ENCODE measurements at places on chromosomes 2 and 18.
A peak's percentile ranks its signal among the peaks of the same experiment; 100 is the strongest.

- no peak for DNase-seq
Measured at GRCh38 chr2:19979932-19980331, 10.0 kb downstream of the WDR35 start.

GRCh38 chr2:172908275-172908674, 167.4 kb upstream of the MAP3K20 start:
- no peak for DNase-seq

DNA sequence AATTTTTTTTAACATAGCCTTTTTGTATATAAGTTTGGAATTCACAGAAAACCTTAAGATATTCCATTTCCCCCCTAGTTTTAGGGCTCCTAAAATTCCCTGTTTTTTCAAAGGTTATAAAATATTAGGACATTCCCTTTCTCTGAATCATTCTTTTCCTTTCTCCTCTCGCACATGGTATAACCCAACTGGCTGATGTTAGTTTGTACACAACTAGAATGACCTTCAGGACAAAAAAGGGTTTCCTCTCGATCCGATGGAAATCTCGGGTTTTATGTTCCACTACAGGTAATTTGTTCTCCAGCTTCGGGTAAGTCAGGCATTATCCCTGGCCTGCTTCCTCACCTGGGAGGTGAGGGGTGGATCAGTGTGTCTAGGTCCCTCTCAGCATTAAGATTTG, 215.1 kb downstream of the LDLRAD4 start:
- DNase-seq, result no peak

- DNase-seq, result no peak
Measured at GRCh38 chr2:16869711-16870110, 204.1 kb upstream of the CYRIA start.

DNA sequence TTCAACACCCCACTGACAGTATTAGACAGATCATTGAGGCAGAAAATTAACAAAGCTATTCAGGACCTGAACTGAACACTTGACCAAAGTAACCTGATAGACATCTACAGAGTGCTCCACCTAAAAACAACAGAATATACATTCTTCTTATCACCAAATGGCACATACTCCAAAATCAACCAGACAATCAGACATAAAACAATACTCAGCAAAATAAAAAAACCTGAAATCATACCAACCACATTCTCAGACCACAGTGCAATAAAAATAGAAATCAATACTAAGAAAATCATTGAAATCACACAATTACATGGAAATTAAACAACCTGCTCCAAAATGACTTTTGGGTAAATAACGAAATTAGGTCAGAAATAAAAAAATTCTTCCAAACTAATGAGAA, 15.8 kb downstream of the PFN4 start:
- DNase-seq, result no peak

DNA sequence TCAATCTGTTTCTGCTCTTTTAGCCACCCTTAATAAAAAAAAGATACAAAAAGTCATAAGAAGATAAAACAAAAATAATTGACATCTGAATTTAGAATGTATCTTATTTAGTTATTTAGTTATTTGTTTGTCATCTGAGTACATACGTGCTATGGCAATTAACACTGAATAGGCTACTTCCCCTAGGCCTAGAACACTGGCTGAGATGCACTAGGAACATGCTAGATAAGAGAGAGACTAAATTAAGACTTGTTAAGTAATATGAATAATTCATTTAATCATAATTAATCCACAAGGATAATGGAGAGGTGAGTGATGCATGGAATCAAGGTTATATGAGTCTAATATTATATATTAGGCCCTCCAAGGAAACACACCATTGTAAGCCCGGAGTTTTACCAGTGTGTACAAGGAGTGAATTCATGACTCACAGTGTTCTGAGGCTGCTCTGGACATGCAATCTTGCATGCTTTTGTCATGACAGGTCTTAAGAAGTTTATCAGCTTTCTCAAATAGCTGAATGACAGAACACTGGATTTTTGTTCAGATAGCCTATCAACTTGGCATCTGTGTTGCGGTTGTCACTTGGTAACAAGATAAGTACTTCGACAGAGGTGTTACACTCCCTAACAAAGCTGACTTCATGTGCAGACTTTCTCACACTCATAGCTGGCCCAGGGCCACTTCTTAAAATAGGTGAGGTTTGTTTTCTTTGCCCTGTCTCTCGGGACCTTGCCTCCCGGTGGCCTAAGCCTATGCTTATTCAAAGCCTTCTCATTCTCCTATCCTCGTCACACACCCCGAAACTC, 5.0 kb upstream of the SERPINB2 start:
- peak; percentile 35 for DNase-seq

DNA sequence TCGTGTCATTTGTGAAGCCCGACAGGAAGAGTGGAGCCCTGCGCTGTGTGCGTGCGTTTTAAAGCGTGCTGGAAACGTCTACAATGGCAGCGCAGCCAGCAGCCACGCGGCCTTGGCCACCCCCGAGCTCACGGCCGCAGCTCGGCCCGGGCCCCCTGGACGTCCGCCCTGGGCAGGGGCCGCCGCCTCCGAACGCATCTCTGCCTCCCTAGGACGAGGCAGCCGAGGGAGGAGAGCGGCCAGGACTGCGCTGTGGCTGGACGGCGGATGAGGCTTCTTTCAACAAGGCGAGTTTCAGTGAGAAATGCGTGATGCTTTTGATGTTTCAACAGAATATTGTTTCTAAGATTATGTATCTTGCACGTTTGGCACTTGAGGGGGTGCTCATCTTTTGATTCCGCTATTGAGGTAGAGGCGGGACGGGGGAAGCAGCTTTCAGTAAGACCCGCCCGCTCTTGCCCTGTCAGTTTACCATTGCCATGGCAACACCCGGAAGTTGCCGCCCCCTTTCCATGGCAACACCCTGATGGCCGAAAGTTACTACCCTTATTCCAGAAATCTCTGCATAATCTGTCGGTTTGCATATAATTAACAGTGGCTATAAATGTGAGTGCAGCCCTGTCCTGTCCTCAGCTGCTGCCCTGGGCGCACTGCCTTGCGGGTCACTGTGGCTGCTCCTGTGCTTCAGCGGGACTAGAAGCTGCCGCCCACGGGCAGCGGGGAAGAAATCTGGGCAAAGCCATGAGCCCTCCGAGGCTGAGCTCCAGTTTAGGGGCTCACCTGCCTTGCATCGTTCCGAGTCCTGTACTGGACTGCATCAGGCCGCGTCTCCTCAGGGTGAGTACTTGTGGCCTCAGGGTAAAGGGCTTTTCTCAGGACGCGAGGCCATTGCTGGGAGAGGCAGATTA, 38.6 kb downstream of the ADNP2 start:
- peak; percentile 77 for DNase-seq

- DNase-seq, result peak; percentile 43
Measured at GRCh38 chr2:239220341-239220740, 180.5 kb downstream of the HDAC4 start.

- DNase-seq, result no peak
Measured at GRCh38 chr2:164302786-164303185, 318.5 kb downstream of the GRB14 start.

GRCh38 chr2:232245111-232245510, 133.4 kb upstream of the ALPP start:
- DNase-seq, result no peak

- no peak for DNase-seq
Measured at GRCh38 chr2:222037211-222037610, 261.6 kb downstream of the PAX3 start.

GRCh38 chr2:85694052-85695025, at the start of gene GNLY:
TSS of gene GNLY (plus strand) at chr2:85694358. CDS start at chr2:85694419, 61 bp downstream.
- no peak for DNase-seq

DNA sequence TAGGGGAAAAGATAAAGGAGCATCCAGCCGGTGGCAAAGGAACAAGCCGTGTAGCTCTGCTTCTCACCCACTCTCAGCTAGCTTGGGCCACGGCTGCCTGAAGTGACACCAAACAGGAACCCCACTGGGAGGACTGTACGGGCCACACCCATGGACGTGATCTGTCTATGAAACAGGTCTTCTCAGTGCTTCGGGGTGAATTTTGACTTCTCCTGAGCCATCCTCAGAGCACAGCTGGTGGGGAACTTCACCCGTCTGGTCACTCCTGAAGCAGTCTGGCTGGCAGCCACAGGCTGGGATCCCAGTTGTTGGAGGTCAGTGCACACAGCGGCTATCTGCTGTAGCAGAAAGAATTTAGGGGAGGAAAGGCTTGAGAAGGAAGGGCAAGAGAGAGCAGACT, 223.8 kb downstream of the FAM210A start:
- no peak for DNase-seq

GRCh38 chr2:154700136-154700535, 1.6 kb downstream of the KCNJ3 start:
- DNase-seq, result no peak

- no peak for DNase-seq
Measured at GRCh38 chr2:10393640-10393982, 54.5 kb downstream of the ODC1 start.

GRCh38 chr18:23487738-23488570, 15.4 kb upstream of the RMC1 start:
- DNase-seq, result peak; percentile 53

DNA sequence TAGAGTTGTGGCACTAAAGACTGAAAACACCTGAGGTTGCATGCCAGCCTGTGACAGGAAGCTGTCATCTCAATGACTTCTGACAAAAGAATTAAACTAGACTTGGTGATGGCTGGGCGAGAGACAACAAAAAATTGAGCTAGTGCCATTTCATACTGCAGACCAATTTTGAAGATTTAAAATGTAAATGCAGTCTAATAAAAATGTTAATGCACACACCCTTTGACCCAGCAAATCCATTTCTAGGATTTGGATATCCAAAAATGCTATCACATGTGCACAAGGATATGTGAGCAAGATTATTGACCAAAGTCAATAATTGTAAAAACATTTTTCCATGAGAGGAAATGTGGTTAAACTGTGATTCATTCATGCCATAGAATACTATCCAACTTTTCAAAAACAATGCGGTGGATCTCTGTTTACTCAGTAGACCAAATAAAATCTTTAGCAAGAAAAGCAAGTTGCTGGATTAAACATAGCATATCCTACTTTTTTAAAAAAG, 5.6 kb downstream of the FBXO36 start:
- DNase-seq, result no peak

DNA sequence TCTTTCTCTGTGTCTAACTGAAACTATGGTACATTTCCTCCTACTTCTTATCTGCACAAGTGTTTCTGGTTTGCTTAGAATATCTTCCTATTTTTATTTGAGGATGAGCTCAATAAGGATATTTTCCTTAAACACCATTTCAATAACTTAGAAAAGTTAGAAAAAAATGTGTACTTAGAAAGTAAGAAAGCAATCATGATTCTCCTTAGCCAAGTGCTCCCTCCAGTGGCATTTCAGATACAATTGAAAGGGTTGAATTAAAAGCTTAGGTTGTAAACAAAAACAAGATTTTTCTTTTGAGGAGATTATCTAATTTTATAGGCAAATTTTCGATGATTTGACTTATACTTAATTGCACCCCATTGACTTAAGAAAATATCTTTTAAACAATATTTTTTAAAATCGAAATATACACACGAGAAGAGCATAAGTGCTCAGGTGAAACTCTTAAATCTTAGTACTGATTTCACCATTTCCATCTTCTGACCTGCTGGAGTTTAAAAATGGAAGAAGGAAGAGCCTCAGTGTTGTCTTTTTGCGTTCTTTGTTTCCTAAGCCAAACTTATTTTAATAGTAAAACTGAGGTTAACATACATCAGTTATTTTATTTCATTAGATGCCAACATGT, 26.9 kb downstream of the C18orf63 start:
- peak; percentile 68 for DNase-seq

DNA sequence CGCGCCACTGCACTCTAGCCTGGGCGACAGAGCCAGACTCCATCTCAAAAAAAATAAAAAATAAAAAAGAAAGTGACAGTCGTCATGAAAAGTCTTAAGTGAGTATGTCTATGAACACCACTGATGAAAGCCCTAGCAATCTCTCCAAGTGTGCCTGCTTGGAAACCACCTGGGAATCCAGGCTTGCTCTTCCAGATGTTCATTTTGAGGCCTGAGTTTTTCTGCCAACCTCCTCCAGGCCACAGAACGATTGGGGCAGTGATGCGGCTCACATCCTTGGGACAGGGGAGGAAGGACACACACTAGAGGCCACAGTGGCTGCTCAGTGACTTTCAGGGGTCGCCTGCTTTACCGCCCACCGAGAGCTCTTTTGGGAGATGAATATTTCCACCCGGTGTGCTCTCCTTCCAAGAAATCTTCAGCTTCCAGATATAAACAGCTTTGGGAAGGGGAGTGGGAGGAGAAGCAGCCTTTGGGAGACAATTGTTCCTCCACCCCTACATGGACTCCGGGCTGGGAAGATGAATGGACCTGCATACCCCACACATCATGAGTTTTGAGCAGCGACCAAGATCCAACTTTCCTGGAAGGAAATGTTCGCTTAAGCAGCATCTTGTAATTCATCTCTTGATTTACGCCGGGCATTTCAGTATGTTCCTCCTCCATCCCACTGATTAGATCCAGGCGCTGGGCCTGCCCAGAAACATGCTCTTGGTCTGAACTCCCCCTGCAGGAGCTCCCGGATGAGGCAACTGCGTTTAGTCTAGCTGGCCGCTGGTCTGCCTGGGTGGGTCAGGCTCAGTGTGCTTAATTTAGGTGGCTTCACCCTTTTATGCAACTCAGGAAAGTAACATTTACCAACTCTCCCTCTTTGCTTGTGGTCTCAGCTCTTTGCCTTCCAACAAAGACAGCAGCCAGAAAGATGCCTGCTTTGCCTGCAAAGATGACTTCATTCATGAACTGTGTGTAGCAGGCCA, 6.2 kb upstream of the ARMC9 start:
- peak; percentile 40 for DNase-seq

GRCh38 chr2:241316825-241317224, 1.1 kb downstream of the SEPTIN2 start:
- DNase-seq, result no peak

GRCh38 chr2:54185105-54185504, 69.7 kb downstream of the ACYP2 start:
- DNase-seq, result no peak

DNA sequence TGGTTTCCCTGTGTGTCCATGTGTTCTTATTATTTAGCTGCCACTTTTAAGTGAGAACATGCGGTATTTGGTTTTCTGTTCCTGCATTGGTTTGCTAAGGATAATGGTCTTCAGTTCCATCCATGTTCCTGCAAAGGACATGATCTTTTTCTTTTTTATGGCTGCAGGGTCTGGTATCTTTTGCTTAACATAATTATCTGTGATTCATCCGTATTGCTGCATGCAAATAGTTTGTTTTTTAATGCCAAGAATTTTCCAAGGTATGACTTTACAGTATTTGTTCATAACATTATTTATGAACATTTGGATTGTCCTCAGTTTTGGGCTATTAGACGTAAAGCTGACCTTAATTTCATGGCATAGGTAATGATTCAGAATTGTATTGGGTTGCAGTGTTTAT, 17.8 kb downstream of the GIGYF2 start:
- DNase-seq, result no peak

DNA sequence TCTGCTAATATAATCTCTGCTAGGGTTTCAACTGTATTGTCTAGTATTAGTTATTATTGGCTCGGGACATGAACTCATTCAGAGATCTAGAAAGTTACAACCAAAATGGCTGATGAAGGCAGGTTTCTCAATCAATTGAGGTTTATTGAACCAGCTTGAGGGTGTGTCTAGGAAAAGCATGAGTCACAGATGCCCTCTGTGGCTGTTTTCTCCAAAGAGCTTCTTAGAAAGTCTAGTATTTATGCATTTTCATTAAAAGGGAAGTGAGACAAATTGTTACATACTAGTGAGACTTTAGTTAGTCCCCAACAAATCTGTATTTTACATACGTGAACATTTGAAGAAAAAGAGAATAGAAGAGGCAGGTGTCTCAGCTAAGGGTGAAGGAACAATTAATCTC, 23.0 kb upstream of the RTTN start:
- peak; percentile 81 for DNase-seq

Measured in suppressor macrophage treated with lipopolysaccharide for 4 hours (primary cell).